ENCODE measurements at places on chromosomes 11 and 22. TPM values are rescaled to one million over a fixed set of nuclear protein-coding genes. Genes with fewer than 3 reads are reported as not detected.

Gene MYO7A
- 29.2 TPM for total RNA-seq

Gene DCUN1D5
- total RNA-seq: 37.1 TPM

Gene CNGA4
- not detected for total RNA-seq

Gene UCP2
- 15.2 TPM for total RNA-seq

Gene SLC1A2
- 13.4 TPM for total RNA-seq

- DNase-seq: no peak
Observed at GRCh38 chr11:132099692-132100091, 729.3 kb downstream of the NTM start.

DNA sequence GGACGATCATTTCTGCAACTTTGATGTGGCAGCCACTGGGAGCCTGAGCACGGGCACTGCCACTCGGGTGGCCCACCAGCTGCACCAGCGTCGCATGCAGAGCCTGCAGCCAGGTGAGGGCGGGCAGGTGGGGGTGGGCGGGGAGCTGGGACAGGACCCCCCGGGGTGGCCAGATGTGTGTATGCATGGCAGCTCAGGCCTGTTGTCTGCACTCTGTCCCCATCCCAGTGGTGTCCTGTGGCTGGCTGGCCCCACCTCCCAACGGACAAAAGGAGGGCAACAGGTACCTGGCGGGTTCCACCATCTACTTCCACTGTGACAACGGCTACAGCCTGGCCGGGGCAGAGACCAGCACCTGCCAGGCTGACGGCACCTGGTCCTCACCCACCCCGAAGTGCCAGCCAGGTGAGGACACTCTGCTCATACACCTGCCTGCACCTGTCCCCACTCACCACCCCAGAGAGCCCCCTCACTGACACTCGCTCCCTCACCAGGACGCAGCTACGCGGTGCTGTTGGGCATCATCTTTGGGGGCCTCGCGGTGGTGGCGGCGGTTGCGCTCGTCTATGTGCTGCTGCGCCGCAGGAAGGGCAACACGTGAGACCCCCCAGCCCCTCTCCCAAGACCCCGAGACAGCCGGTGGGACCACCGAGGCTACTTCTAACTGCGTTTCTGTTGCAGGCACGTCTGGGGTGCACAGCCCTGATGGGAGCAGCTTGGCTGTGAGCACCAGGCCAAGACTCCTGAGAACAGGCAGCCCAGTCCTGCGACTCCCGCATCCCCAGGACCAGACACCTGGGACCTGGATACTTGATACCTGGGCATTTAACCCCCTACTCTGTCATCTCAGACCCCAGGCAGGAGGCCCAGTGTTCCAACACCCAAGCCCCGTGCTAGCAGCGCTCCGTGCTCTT lies 6.7 kb downstream of the SUSD2 start:
- no peak for DNase-seq

DNA sequence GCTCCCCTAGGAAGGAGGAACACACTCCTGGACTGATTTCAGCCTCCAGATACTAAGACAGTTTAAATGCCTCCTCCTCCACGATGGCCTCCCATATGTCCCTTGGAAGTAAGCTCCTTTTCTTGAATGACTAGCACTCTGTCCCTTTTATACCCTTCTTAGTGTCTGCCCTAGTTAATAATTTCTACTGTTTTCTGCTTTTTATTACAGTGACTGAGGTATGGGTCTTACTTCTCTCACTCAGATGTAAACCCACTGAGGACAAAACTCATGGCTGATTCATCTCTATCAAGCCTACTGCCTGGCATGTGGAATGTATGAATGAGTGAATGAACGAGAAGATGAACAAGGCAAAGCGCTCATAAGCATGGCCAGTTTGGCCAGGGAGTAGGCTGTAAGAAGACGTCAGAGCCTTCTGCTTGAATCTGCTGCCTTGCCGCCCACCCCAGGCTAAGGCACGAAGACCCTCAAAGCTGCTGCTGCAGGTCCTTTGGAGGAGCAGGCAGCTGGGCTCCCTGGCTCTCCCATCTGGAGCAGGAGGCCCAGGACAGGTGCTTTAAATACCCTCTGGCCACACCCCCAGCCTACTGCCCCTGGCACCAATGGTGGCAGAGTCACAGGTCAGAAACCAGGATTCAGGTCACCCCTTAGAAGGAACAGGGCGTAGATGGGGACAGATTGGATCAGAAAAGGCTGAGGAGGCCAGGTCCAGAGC lies 8.2 kb upstream of the PGA3 start:
- DNase-seq: peak; percentile 94

GRCh38 chr22:19831016-19831415 lies 23.7 kb downstream of the GNB1L start:
- no peak for DNase-seq

- peak; percentile 94 for DNase-seq
Observed at GRCh38 chr11:95338430-95338991, 107.5 kb upstream of the SESN3 start.

All from stomach (tissue), 19 donors.